Sigmoid colon (tissue), 7 donors: ENCODE measurements at places on chromosomes 3 and 15. TPM values are rescaled to one million over a fixed set of nuclear protein-coding genes. Genes with fewer than 3 reads are reported as not detected.

The PIGZ gene
- total RNA-seq = 8.6 TPM

The NGRN gene
- total RNA-seq = 103 TPM

- DNase-seq = no peak
Observed at GRCh38 chr3:56942523-56942922, 117.9 kb upstream of the SPATA12 start.

DNA sequence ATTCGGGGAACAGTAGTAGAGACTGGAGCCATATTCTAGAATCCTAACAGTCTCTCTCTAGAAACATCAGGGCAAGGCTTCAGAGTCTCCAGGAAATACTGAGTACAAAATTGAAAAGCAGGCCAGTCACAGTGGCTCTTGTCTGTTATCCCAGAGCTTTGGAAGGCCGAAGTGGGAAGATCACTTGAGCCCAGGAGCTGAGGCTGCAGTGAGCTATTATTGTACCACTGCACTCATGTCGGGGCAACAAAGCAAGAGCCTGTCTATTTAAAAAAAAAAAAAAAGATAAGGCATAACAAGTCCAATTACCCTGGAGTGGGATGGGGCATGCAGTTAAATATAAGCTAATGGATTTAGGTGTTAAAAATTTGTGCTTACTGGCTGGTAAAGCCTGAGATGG lies 79.0 kb downstream of the SEMA6D start:
- no peak for DNase-seq

- no peak for DNase-seq
Observed at GRCh38 chr3:69745505-69745904, 6.2 kb downstream of the MITF start.

- no peak for DNase-seq
Observed at GRCh38 chr15:43210172-43210745, 10.6 kb downstream of the EPB42 start.
